ENCODE measurements at places on chromosomes 3 and 15. TPM values are rescaled to one million over a fixed set of nuclear protein-coding genes. Genes with fewer than 3 reads are reported as not detected.

GRCh38 chr15:75313116-75313845, 22.6 kb upstream of the COMMD4 start:
- no peaks in the 10 kb centered on the region for H3K27me3 ChIP-seq
- H3K4me1 ChIP-seq: no peaks in the 10 kb centered on the region
- H3K4me3 ChIP-seq: no peak overlapping the region
- H3K36me3 ChIP-seq: no peaks in the 10 kb centered on the region
- no peak overlapping the region for H3K27ac ChIP-seq

GRCh38 chr3:194928831-194929577, 243.3 kb downstream of the FAM43A start:
- peak overlapping the region; percentile 14 for H3K27ac ChIP-seq
- no peaks in the 10 kb centered on the region for H3K27me3 ChIP-seq
- no peak overlapping the region for H3K4me3 ChIP-seq
- peaks cover 49% of the 10 kb centered on the region for H3K4me1 ChIP-seq
- no peaks in the 10 kb centered on the region for H3K36me3 ChIP-seq
- no peak for DNase-seq

DNA sequence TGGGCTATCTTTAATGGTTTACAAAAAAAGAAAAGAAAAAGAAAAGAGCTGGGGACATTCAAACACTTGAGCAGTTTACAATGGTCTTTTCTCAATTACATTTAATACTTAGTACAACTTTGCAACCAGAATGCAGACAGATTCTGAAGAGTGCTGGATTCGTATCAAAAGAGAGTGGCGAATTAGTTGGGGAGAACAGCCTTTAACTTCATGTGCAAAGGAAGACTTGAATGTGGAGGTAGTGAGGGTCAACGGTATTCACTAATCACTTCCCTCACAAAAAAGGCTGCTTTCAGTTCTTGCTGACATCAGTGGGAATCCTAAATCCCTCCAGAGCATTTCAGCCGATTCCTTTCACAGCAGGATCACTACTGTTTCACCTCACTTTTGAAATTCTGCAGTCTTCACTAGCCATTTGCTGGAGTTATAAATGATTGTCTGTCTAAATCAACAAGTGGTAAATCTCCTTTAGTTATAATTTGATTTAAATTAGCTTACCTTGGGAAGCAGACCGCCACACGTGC, 323.0 kb upstream of the SEMA6D start:
- H3K27me3 ChIP-seq: no peaks in the 10 kb centered on the region
- no peak overlapping the region for H3K4me3 ChIP-seq
- DNase-seq: no peak
- no peaks in the 10 kb centered on the region for H3K4me1 ChIP-seq
- no peaks in the 10 kb centered on the region for H3K36me3 ChIP-seq

GRCh38 chr3:130671545-130672312, 74.9 kb downstream of the PIK3R4 start:
- peaks cover 62% of the 10 kb centered on the region for H3K36me3 ChIP-seq
- H3K4me3 ChIP-seq: no peak overlapping the region
- no peak for DNase-seq
- H3K27me3 ChIP-seq: no peaks in the 10 kb centered on the region

GRCh38 chr3:132662212-132662611, 2.1 kb downstream of the UBA5 start:
- no peak overlapping the region for H3K4me3 ChIP-seq
- H3K36me3 ChIP-seq: no peaks in the 10 kb centered on the region
- no peak for DNase-seq
- H3K27me3 ChIP-seq: no peaks in the 10 kb centered on the region

GRCh38 chr3:43748179-43748578, 57.4 kb downstream of the ABHD5 start:
- H3K36me3 ChIP-seq: no peaks in the 10 kb centered on the region
- H3K4me3 ChIP-seq: no peak overlapping the region
- no peak for DNase-seq

DNA sequence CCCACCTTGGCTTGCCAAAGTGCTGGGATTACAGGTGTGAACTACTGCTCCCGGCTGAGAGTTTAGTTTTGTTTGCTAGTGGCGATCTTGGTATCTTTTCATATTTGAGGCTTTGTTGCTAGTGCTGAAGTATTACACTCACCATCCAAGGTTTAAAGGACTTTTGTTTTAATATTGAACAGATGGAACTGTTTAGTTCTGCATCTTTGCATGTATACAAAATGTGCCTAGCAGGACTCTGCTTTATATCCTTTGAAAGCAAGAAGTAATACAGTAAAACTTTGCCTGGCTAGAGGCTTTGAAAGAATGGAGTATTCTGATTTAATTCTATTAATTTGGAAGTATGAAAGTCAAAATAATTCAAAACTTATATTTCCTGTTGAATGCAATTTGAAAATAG, 77.8 kb upstream of the CHRNB4 start:
- H3K27ac ChIP-seq: no peak overlapping the region
- no peaks in the 10 kb centered on the region for H3K4me1 ChIP-seq
- H3K4me3 ChIP-seq: no peak overlapping the region
- H3K27me3 ChIP-seq: no peaks in the 10 kb centered on the region

DNA sequence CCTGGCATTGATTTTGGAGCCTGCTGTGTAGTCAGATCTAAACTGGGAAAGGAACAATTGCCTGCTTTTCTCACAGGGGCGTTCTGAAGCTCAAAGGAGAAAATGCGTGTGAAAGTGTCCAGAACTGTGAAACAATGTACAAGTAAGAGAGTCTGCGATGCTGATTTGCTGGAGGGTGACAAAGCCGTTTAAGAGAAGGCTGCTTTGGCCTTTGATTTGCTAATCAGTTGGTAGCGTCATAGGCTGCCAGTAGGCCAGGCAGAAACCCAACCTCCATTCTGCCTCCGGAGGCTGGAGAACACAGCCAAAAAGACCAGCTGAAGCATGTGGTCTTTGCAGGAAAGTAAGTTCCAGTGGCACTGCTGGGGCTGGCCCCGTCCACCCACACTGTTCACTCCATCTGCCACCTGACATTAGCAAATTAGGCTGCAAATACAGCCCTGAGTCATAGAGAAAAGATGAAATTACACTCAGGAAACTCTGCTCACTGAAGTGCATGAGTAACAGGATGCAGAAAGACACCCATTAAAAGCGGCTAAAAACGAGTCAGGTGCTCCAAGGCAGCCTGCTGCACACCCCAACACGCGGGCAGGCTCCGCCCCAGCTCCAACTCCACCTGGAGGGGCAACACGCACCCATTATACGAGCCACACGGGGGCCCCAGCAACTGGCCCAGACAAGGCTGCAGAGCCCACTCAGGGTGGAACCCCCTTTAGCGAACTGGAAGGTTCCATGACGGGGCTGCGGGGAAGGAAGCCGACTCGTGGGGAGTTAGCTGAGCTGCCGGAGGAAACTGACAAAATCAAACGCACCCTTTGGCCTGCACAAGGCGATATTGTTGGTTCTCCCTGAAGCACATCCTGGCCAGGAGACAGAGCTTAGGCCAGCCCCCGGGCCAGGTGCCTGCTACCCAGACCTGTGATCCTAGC, 31.6 kb downstream of the ZDHHC19 start:
- no peaks in the 10 kb centered on the region for H3K27me3 ChIP-seq
- DNase-seq: peak; percentile 92
- H3K4me3 ChIP-seq: no peak overlapping the region
- H3K36me3 ChIP-seq: no peaks in the 10 kb centered on the region
- no peaks in the 10 kb centered on the region for H3K4me1 ChIP-seq

DNA sequence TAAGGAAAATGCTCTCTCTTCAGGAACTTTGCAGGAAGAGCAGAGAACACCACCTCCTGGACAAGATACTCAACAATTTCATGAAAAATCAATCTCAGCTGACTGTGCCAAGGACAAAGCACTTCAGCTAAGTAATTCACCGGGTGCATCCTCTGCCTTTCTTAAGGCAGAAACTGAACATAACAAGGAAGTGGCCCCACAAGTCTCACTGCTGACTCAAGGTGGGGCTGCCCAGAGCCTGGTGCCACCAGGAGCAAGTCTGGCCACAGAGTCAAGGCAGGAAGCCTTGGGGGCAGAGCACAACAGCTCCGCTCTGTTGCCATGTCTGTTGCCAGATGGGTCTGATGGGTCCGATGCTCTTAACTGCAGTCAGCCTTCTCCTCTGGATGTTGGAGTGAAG, 200.5 kb downstream of the AKAP13 start:
- DNase-seq: peak; percentile 88
- no peak overlapping the region for H3K4me3 ChIP-seq
- H3K27ac ChIP-seq: peak overlapping the region; percentile 89
- peaks cover 74% of the 10 kb centered on the region for H3K36me3 ChIP-seq
- no peaks in the 10 kb centered on the region for H3K27me3 ChIP-seq

DNA sequence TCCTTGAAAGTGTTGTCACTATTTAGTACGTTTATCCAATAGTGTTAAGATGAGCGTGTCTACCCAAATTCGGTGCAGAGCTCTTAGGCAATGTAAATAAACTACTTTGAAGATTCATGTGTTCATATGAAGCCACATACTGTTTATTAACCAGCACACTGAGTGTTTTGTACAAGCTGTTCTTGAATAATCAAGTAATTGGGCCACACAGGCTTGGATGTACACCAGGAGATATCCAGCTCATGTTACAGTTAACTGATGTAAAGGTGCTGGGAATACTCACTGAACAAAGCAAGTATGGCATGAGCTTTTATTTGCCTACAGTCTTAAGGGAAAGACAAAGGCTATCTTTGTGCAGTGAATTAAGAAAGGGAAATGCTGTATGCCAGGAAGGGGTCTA, 632 bp upstream of the DHX36 start:
- H3K36me3 ChIP-seq: no peaks in the 10 kb centered on the region
- DNase-seq: no peak

DNA sequence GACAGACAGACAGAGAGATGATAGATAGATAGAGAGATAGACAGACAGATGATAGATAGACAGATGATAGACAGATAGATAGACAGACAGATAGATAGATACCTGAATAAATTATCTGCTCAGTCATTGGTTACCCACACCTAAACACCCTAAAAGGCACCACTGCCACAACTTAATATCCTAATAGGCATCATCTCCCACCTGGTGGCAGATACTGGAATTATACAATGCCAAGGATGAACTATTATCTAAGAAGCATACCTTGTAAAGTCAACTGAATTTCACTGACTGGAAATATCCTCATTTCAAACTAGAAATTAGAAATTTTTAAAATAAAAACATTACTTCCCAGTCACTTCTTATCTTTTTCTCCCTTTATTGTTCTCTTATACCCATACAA, 19.4 kb upstream of the ATP8B4 start:
- no peak overlapping the region for H3K4me3 ChIP-seq
- no peak for DNase-seq
- no peak overlapping the region for H3K27ac ChIP-seq
- H3K36me3 ChIP-seq: no peaks in the 10 kb centered on the region
- H3K27me3 ChIP-seq: peaks cover 12% of the 10 kb centered on the region
- H3K4me1 ChIP-seq: no peaks in the 10 kb centered on the region

- no peaks in the 10 kb centered on the region for H3K4me1 ChIP-seq
- no peak for DNase-seq
- H3K27me3 ChIP-seq: no peaks in the 10 kb centered on the region
- H3K27ac ChIP-seq: no peak overlapping the region
- H3K4me3 ChIP-seq: no peak overlapping the region
Observed at GRCh38 chr3:11405323-11405722, 133.1 kb downstream of the ATG7 start.

- H3K27me3 ChIP-seq: no peaks in the 10 kb centered on the region
- H3K27ac ChIP-seq: peak overlapping the region; percentile 85
- peaks cover 84% of the 10 kb centered on the region for H3K4me1 ChIP-seq
- peak; percentile 86 for DNase-seq
- peak overlapping the region; percentile 75 for H3K4me3 ChIP-seq
- H3K36me3 ChIP-seq: no peaks in the 10 kb centered on the region
Observed at GRCh38 chr15:73991260-73991659, 835 bp downstream of the STOML1 start.

DNA sequence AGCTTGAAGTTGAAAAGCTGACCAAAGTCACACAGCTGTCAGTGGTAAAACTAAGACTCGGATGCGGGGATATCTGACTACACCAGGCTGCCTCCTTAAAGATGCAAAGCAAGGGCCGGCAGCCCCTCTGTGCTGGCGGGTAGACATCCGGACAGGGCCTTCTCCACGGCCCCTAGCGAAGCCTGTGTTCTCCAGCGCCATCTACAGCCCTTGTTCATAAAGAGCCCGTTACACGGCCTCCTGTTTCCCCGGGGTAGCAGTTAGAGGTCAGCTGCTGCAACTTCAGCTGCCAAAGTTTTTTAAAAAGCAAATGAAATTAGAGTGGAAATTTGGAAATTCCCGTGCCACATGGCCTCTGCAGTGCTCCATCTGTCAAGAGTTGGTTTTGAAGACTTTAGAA, 383.0 kb downstream of the TBL1XR1 start:
- H3K4me1 ChIP-seq: no peaks in the 10 kb centered on the region
- H3K27ac ChIP-seq: no peak overlapping the region

DNA sequence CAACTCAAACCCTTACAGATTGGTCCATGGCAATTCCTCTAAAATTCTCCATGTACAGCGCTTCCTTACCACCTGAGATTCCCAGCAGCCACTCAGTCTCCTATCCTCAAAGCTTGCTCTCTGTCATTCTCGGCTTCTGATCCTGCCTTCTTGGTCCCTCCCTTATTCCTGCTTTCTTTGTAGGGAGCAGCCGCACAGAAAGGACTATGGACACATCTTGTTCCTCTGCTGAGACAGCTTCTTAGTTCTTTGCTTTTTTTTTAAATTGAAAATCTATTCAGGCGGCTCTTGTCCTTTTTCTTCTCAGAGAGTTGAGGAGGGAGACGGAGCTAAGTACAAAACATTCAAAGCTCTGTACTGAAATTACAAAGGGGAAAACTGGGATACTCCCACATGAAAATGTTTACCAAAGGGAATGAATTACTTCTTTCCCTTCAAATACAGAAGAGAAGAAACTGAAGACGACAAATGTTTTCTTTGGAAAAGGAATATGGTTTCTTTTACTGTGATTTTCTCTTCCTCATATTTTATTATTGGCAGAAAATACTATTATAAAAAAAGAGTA, 285.1 kb downstream of the IL20RB start:
- H3K27ac ChIP-seq: no peak overlapping the region
- H3K27me3 ChIP-seq: no peaks in the 10 kb centered on the region
- H3K4me3 ChIP-seq: no peak overlapping the region
- no peaks in the 10 kb centered on the region for H3K4me1 ChIP-seq
- no peaks in the 10 kb centered on the region for H3K36me3 ChIP-seq
- DNase-seq: no peak

The CCR3 gene
- total RNA-seq: 1.7 TPM

The TTC21A gene
- 13.2 TPM for total RNA-seq

The SERPINI2 gene
- total RNA-seq: not detected

The MORC1 gene
- total RNA-seq: 0.14 TPM

The CPLX3 gene
- 17.7 TPM for total RNA-seq

The DAPK2 gene
- total RNA-seq: 12.2 TPM

The STARD5 gene
- 14.8 TPM for total RNA-seq

The UNC13C gene
- not detected for total RNA-seq

The CCRL2 gene
- 9.9 TPM for total RNA-seq

The GP5 gene
- 1.3 TPM for total RNA-seq

The ACOX2 gene
- total RNA-seq: 1.3 TPM

The GALNT15 gene
- 35.5 TPM for total RNA-seq
